ENCODE measurements at places on chromosomes 5 and 9. TPM values are rescaled to one million over a fixed set of nuclear protein-coding genes. Genes with fewer than 3 reads are reported as not detected.

The OLFML2A gene
- total RNA-seq, result 4.1 TPM

The AK1 gene
- total RNA-seq, result 88.3 TPM

The SLC34A3 gene
- total RNA-seq, result not detected

The CAMK2A gene
- 6.4 TPM for total RNA-seq

The PRR16 gene
- total RNA-seq, result 2.2 TPM

The SLC4A9 gene
- total RNA-seq, result not detected

The PDCD1LG2 gene
- total RNA-seq, result 1.4 TPM

The SELENOP gene
- total RNA-seq, result 484 TPM

The ADAMTSL1 gene
- 2.7 TPM for total RNA-seq

The TSSK1B gene
- total RNA-seq, result 0.18 TPM

The FOXD1 gene
- total RNA-seq, result not detected

The MYMK gene
- total RNA-seq, result not detected

The GFPT2 gene
- 3.5 TPM for total RNA-seq
